ENCODE measurements at places on chromosomes 7 and 10.

DNA sequence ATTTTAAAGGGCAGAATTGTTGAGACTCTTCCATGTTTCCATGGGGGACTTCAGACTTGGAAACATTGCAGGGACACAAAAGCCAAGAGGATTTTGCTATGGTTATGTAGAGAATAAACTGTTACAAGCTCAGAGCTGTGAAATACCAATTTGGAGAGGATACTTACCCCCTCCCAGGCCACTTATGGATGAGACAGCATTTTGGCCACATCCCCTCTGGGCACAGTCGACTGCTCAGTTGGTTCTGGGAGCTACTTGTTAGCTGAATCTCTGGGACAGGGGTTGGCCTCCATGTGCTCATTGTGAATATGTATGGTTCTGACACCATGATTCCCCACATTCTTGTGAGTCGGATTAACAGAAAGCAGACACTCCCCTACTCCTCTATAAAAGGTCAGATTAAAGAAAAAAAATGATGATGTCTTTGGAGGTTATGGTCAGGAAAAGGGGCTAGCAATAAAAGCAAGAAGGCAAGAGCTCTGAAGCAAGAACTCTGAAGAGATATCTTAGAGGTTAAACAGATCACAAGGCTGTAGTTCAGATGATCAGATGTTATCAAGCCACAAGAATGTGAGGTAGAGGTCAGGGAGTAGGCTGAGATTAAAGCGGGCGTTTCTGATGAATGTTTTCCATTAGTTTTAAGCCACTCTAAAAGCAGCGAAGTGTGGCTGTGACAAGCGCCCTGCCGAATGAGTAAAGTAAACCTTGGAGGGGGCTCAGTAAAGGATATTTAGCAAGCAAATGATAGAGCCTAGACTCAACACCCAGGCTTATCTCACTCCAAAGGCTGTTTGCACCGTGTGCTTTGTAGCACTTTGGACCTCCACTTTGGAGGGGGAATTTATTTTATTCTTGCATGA, 17.2 kb downstream of the STAMBPL1 start:
- DNase-seq, result no peak

- DNase-seq, result no peak
These were observed 494.0 kb downstream of the MAGI2 start for GRCh38 chr7:78959477-78959876.

- DNase-seq, result no peak
These were observed 434.2 kb upstream of the POT1 start for GRCh38 chr7:125363873-125364272.

- DNase-seq, result no peak
These were observed 68.5 kb downstream of the LRRN3 start for GRCh38 chr7:111159426-111159825.

DNA sequence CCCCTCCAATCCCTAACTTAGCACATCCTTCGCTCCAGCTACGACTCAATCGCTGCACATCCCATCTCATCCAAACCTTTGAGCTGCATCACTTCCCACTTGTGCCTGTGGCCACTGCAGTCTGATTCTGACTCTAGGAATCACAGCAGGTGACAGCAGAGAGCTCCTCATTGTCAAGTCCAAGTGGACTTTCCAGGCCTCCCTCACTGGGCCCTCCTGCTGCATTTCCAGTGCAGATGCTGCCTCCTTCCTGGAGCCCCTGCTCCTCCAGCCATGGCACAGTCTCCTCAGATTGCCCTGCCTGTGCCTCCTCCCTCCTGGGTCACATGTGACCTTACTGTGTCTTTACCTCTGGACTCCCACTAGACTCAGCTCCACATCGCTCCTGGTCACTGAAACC, 157.3 kb downstream of the USP6NL start:
- no peak for DNase-seq

GRCh38 chr10:116836083-116836482, 13.2 kb upstream of the ENO4 start:
- DNase-seq, result no peak

GRCh38 chr7:30752979-30753378, 1.0 kb downstream of the INMT start:
- DNase-seq, result no peak

GRCh38 chr7:147012666-147013065, 896.1 kb downstream of the CNTNAP2 start:
- DNase-seq, result no peak

GRCh38 chr10:121611393-121612159, 13.3 kb upstream of the FGFR2 start:
- no peak for DNase-seq

DNA sequence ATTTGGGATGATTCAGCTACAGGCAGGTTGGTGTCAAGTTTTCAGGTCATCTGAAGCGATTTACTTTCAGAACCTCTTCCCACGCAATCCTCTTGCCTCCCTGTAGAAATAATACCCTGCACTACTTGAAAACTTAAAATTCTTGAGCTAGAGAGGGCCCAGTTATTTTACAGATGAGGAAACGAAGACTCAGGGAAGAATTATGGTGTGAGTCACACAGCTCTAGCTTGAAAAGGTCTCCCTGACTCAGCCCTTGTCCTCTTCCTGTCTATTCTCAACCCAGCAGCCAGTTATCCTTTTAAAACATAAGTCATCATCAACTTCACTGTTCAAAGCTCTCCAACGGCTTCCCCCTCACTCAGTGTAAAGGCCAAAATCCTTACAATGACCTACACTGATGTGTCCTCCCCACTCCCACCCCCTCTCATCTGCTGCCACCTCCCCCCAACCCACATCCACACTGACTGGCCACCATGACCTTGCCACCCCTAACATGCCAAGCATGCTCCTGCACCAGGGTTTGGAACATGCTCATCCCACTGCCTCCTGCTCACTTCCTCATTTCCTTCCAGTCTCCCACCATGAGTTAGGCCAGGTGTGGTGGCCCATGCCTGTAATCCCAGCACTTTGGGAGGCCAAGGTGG, 3.4 kb downstream of the DNMBP start:
- no peak for DNase-seq

DNA sequence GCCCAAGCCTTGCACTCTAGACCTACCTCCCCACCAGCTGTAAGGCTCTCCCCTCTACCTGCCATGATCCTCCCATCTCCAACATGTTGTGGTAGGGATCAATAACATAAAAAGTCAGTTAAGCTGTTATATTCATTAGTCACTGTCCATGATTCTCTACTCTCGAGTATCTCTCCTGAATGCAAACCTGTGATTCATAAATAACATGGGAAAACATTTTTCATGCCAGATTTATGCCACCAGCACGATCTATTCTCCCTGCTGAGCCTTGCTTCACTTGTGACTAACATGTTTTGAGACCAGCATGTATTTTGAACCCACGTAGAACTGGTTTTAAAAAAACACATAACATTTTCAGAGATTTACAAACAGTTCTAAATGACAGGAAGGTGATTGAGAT, 30.3 kb downstream of the TMEM168 start:
- DNase-seq, result no peak

DNA sequence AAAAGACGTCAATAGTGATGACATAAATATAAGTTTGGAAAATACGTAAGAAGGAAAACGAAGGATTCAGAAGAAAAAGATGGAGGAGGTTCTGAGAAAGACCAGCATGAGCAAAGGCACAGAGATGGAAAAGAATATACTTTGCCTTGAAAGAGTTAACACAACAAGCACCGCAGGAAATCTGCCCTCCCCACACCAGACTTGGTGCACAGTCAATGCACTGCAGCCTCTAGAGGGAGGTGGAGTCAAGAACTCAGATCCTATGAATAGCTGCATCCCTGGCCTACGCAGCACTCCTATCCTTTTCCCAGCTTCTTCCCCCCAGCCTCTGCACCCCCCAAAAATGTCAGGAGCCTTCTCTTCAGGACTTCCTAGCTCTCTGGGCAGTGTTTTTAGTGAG, 1370.6 kb upstream of the LRRTM3 start:
- no peak for DNase-seq

DNA sequence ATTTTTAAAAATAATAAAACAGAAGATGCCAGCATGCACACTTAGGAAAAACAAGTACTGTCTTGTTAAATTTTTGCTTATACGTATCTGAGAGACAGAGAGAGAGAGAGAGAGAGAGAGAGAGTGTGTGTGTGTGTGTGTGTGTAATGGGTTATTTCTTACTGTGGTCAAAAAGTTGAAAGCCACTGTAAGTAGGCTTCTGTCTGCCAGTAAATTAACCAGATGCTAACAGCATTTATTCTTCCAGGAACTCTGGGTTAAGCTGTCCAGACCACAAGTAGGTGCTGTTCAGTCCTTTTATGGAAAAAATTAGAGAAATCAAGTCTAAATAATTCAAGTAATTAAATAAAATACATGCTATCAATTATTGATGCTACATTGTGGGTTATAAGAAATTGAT, 39.7 kb downstream of the RNF32 start:
- no peak for DNase-seq

DNA sequence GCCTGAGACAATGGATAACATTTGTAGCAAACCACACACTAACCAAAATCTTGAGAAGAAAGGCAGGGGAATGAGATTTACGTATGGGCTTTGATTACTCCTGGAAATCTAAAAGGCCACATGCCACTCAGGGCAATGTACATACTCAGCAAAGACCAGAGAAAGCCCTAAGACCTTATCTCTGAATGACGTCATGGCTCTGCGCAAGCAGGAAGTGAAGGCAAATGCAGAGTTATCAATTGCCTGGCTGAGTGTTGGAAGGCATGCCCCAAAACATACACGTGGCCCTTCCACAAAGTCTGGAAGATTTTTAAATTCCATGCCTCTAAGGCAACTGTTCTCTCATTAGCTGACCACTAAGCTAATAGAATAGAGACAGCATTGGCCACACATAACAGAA, 90.9 kb upstream of the NRBF2 start:
- DNase-seq, result no peak

- no peak for DNase-seq
These were observed 94.3 kb upstream of the ADO start for GRCh38 chr10:62710182-62710581.

GRCh38 chr7:46210467-46210866, 289.4 kb upstream of the IGFBP3 start:
- DNase-seq, result no peak

DNA sequence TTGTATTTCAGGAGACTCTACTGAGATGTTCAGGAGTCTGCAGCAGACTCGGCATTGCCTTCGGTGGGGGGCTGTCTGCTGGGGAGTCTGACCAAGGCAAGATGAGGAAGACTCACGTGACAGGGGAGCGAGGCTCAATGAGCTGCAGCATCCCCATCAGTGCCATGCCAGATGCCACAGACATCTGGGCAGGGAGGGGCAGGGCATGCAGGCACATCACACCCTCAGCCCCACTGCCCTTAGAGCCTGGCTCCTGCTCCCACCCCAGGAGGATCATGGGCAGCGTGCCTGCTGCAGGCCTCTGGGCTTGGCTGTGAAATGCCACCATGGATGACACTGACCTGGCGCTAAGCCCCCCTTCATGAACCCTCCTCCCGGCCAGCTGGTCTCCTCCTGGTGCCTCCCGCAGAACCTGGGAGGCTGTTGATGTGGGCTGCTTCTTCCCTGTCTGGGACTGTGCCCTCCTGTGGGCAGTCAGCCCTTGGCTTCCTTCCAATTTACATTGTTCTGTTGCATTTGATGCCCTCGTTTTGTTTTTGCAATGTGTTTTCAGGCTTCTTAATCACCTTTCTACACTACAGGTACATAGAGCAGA, 235.0 kb downstream of the PAXIP1 start:
- DNase-seq, result no peak

GRCh38 chr7:2518737-2519118, 846 bp upstream of the LFNG start:
- DNase-seq, result no peak

DNA sequence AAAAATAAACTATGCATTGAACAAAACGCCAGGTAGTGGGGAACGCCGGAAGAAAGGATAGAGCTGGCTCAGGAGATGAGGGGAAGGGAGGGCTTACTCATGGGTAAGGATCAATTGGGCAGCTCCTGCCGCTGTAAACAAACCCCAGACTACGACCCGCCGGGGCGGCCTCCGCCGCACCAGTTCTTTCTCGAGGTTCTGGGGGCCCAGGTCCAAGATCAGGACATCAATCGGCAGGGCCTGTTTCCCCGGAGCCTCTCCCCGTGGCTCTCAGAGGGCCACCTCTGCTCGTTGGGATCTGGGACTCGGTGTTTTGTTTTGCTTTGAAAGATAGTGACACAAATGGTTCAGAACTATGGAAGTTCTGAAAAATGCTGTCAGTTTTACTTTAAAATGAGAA, 140.4 kb downstream of the ELFN1 start:
- DNase-seq, result no peak

DNA sequence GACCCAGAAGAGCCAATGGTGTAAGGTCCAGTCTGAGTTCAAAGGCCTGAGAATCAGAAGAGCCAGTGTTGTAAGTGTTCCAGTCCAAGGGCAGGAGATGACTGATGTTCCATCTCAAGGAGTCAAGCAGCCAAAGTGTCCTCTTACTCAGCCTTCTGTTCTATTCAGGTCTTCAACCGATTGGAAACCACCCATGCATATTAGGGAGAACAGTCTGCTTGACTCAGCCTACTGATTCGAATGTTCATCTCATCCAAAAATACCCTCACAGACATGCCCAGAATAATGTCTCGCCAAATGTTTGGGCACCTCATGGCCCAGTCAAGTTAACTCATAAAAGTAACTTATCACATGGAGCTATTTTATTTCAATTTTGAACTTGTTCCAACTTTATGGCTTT, 2.9 kb upstream of the WDFY4 start:
- DNase-seq, result no peak

DNA sequence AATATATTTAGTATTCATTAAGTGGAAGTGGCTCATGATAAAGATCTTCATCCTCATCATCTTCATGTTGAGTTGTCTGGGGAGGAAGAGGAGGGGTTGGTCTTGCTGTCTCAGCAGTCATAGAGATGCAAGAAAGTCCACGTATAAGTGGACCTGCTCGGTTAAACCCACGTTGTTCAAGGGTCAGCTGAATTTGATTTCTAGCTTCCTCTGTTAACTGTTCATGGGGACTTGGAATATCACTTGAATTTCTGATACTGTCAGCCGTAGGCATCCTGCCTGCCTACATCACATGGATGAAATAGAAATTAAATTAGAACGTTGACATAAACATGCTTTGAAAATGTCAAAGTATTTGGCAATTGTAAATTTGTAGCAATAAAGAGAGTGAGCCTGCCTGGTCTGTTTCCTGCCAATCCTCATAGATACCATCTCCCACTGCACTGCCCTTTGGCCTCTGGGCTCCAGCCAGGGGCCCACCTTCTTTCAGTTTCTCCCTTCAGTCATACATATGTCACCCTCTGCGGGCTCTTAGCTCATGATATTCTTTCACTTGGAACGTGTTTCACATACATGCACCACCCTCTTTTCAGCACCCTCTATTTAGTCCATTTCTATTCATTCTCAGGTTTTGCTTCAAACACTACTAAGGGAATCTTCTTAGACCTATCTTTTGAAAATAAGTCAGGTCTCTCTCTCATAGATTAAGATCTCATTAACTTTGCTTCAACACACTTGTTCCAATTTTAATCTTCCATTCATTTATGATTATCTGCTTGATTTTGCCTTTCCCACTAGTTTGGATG, 376.3 kb downstream of the IPMK start:
- DNase-seq, result no peak

DNA sequence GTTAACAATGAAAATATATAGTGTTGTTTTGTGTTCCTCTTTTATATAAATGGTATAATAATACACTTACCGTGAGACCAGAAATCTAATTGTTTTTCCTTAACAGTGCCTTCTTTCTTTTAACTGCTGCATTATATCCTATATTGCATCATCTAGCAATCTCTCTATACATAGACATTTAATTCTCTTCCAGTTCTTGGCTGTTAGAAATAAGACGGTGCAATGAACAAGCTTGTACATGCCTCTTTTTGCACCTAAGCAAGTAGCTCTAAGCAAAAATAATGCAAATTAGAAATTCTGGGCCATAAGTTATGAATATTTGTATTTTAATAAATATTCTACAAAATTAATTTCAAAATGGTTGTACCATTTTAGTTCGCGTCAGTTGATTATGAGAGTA, 55.9 kb upstream of the AHR start:
- no peak for DNase-seq

Data from head of caudate nucleus (tissue), 42 donors.